ENCODE measurements at places on chromosomes 7 and 10.

- no peak for DNase-seq
Observed at GRCh38 chr10:125123476-125124114, 36.8 kb downstream of the CTBP2 start.

DNA sequence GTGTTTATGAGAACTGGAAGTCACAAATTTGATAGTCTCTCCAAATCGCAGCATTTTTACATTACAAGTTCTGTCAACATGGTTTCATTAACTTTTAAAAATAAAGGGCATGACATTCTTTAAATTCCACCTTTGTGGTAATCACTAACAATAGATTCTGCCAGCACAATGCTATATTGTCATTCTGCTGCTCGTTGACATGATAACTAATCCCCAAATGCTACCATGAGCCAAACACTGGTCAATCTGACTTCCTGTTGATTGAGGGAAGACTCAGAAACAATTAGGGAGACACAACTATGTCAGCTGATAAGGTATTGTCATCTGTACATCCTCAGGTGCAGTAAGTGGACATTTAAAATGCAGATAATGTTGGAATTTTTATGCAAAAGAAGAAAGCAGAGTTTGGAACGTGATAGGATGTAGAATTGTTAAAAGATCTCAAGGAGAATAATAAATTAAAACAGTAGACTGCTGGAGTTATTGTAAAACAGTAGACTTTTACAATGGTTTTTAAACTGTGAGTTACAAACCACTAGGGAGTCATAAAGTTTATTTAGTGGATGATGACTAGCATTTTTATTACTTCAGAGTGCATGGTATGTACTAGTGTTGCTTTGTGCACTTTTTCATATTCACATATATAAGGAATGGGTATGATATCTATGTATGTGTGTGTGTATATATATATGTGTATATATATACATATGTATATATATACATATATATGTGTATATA is 126.4 kb upstream of the DKK1 start:
- DNase-seq = no peak

GRCh38 chr10:42367532-42368230 is 270.7 kb downstream of the ZNF33B start:
- peak; percentile 15 for DNase-seq

DNA sequence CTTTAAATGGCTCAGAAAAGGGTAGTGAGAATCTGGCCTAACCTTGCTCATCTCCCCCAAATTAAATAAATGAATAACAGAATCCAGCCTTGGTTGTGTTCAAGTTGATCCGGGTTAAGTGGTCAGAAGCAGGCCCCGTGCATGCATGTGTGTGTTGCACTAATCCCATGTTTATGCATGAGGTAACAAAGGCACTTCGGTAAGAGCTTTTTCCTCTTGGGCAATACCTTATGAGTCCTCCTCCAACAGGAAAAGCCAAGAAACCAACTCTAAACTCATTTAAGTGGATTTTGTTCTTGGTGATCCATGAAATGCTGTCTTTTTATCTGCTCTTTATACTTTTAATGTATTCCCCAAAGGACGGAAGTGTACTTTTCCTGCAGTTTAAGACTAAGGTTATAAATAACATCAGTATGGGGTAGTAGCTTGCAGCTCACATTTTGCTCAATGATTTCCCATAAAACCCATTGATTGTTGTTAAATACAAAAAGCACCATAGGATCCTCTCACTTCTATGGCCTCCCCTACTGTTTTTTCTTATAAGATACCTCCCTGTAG is 104.9 kb upstream of the YAE1 start:
- DNase-seq = no peak

DNA sequence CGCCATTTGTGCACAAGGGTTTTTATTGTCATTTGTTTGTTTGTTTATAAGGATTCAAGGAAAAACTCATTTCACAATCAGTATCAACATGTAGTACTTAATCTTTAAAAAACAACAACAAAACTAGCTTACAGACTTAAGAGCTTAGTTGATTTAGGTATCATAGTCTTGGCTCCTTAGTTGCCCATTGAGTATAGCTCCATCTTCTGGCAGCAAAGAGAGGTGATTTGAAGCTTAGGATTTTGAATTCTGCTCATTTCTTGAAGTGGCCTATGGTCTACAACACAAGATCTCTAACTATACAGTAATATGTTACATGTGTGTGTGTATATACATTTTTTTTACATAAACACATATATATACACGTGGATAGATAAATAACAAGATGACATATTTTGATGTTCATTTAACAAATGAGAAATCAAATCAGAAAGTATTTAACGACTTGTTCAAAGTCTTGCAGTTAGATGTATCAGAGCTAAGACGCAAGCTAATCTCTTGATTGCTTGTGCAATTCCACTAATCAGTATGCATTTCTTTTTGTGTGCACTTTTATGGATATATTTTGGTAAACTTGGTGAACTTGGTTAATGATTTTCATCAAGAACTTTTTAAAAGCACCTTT is 307.3 kb downstream of the CAMK1D start:
- DNase-seq = no peak

- DNase-seq = no peak
Observed at GRCh38 chr10:73414230-73414945, 530 bp upstream of the ANXA7 start.

GRCh38 chr7:158077151-158077840 is 510.3 kb downstream of the PTPRN2 start:
- no peak for DNase-seq

- no peak for DNase-seq
Observed at GRCh38 chr7:104130726-104131125, 77.1 kb downstream of the ORC5 start.

DNA sequence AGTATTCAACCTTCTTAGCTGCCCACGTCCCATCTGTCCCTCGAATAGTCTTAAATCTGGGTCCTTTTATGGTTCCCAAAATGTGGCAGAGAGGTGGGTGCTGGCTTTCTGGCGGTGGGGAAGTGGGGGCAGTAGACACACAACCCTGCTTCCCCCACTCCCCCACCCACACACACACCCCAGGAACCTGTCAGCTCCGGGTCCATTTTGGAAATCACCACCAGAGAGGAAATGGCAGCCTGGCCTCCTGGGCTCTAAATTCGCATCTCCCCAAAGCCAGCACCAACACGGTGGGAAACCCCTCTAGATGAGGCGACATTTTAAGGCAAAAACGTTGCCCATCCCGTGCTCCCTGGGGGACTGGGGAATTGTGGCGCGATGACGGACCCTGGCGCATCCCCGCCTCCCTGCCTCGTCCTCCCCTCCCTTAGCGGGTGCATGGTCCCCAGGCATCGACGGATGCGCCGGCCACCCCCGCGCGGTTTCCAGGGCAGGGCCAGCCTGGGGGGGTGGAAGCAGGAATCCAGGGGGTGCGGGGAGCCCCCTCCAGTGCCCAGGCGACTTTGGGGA is 702 bp downstream of the TMEM130 start:
- DNase-seq = no peak

DNA sequence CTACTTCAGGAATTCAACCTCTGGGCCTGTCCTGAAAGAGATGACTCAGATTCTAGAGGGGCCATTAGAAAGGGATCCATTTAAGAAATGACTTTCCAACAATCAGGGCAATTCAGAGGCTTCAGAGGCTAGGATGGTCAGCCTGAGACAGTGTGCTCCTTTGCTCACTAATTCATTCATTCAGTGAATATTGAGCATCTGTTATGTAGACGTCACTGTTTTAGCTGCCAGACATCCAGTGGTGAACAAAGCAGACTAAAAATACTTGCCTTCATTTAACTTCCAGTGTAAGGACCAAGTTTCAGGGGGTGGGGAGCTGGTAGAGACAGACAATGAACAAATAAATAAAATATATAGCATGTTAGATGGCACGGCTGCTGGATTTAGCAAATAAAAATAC is 1.6 kb downstream of the KIAA1217 start:
- no peak for DNase-seq

DNA sequence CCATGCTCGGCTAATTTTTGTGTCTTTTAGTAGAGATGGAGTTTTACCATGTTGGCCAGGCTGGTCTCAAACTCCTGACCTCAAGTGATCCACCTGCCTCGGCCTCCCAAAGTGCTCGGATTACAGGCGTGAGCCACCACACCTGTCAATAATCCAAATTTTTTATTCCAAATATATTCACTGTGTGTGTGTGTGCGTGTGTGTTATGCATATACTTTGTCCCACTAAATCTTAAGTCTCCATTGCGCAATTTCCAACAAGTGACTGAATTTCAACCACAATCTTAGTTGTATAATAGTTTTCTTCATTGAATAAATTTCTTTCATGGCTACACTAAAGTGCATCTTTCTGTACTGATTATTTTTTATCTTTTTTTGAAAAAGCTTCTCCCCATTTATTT is 2.7 kb downstream of the KRIT1 start:
- no peak for DNase-seq

- DNase-seq = no peak
Observed at GRCh38 chr7:133912916-133913697, 214.0 kb upstream of the LRGUK start.

DNA sequence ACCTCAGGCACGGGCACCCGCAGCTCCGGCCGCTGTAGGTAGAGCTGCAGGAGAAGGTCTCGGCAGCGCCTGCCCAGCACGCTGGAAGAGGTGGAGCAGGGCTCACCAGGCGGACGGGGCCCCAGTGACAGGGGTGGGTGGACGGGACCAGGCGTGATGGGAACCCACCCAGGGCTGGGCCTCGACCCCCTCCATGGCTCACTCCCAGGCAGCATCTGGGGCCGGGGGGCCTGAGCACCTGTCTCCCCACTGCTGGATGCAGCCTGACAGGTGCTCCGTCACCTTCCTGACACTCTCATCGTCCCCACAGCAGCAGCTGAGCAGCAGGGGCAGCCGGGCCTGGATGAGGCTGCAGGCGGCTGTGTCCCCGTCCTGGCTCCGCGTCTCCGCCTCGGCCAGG is 16.7 kb upstream of the MICALL2 start:
- DNase-seq = no peak

DNA sequence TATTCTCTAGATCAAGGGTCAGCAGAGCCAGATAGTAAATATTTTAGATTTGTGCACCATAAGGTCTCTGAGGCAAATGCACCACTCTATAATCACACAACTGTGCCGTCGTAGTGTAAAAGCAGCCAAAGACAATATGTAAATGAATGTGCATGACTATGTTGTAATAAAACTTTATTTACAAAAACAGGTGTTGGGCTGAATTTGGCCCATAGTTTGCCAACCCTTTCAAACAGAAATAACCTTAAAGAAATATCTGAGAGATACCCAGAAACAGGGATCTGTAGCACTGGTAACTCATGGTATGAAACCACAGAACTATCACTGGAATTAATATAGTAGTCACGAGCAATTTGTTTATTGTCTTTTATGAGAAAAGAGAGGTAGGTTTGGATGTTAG is 86.0 kb downstream of the ARID5B start:
- DNase-seq = no peak

DNA sequence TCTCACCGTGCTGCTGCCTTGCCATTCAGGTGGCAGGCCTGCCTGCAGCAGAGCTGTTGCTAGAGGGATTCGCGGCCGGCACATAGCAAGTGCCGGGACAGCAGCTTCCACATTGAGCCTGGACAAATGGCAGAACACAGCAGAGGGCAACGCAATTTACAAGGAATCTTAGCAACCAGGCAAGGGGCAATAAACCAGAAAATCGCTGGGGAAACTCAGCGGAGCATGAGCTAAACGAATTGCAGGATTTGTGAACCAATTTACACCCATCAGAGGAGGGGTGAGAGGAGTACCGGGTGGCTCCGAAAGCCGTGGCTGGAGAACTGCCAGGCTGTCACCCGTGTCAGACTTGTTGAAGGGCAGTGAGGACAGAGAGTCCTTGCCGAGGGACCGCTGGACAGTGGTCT is 58.6 kb upstream of the LOXL4 start:
- no peak for DNase-seq

GRCh38 chr7:108409146-108409545 is 47.1 kb downstream of the NRCAM start:
- no peak for DNase-seq

- no peak for DNase-seq
Observed at GRCh38 chr7:130986261-130986690, 252.3 kb upstream of the KLF14 start.

DNA sequence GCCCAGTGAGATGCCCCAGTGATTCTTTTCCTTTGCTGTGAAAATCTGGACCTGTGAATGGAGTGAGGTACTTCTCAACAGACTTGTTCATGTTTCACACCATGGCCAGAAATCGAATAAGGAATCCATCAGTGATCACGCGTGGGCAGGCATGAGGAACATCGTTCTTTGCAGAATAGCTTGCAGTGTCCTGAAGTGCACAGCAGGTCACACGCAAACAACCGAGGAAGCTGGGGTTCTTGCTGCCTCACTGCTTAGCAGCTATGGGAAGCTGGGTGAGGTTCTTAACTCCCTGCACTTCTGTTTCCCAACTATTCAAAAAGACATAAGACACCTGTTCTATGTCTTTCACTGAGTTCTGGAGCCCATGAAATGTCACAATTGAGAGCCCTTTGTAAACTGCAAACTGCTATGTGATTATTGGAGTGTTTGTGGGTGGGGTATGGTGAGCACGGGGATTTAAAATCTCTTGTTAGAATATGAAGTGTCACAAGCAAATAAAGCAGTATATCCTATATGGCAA is 253.4 kb downstream of the KIAA1217 start:
- no peak for DNase-seq

- DNase-seq = no peak
Observed at GRCh38 chr7:155333346-155334234, 35.9 kb downstream of the INSIG1 start.

- no peak for DNase-seq
Observed at GRCh38 chr7:81299711-81300110, 380.9 kb upstream of the SEMA3C start.

DNA sequence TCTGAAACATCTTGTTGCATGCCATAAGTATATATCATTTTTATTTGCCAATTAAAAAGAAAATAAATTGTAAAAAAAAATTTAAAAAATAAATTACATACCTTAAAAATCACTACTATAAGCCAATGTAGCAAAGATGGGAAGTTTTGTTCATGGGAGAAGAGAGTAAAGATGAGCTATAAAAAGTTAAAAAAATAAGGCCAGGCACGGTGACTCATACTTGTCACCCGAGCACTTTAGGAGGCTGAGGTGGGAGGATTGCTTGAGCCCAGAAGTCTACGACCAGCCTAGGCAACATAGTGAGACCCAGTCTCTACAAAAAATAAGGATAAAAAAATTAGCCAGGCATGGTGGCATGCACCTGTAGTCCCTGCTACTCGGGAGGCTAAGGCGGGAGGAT is 8.4 kb upstream of the STK32C start:
- DNase-seq = no peak

GRCh38 chr10:63429281-63429680 is 36.5 kb downstream of the JMJD1C start:
- no peak for DNase-seq

- no peak for DNase-seq
Observed at GRCh38 chr7:73985737-73986141, 42.2 kb upstream of the ELN start.
